ENCODE measurements at places on chromosomes 1 and 21.

DNA sequence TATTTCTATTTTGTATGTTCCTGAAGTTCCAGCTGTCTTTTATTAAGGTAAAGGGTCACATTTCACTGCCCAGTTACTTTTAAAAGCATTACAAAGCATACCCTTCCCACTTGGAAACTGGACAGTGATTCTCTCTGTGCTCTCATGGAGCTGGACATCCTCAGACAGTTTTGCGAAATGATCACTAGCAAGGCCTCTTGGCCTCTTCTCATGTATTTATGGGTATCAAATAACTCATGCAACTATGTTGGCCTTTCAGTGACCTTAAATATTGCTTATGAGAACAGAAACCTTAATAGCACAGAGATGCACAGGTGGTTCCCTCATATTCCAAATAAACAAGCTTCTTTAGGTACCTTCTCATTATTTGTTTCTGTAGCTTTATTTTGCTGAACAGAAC, 7.9 kb upstream of the AMPD1 start:
- no peak for DNase-seq

DNA sequence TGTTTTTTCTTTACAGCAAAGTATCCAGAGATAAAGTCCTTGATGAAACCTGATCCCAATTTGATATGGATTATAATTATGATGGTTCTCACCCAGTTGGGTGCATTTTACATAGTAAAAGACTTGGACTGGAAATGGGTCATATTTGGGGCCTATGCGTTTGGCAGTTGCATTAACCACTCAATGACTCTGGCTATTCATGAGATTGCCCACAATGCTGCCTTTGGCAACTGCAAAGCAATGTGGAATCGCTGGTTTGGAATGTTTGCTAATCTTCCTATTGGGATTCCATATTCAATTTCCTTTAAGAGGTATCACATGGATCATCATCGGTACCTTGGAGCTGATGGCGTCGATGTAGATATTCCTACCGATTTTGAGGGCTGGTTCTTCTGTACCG, 6.5 kb downstream of the DEGS1 start:
- DNase-seq: no peak

GRCh38 chr1:153533689-153534201, 2.0 kb downstream of the S100A6 start:
- peak; percentile 83 for DNase-seq

DNA sequence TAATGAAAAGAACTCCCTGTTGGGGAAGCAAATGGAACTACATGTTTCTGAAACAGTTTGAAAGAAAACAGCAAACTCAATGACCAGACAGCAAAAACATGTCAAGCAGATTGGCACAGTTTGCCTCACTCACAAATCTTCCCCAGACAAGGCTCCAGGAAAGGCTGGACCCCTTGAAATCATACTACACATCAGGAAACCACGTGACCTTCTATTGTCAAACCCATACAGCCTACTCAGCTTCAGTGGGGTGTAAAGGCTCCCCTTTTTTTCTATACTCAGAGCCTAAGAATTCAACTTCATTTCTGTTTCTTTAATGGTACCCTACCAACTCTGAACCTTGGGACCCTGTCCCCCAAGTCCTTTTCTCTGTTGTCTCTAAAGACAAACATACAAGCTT, 15.7 kb upstream of the CTTNBP2NL start:
- no peak for DNase-seq

DNA sequence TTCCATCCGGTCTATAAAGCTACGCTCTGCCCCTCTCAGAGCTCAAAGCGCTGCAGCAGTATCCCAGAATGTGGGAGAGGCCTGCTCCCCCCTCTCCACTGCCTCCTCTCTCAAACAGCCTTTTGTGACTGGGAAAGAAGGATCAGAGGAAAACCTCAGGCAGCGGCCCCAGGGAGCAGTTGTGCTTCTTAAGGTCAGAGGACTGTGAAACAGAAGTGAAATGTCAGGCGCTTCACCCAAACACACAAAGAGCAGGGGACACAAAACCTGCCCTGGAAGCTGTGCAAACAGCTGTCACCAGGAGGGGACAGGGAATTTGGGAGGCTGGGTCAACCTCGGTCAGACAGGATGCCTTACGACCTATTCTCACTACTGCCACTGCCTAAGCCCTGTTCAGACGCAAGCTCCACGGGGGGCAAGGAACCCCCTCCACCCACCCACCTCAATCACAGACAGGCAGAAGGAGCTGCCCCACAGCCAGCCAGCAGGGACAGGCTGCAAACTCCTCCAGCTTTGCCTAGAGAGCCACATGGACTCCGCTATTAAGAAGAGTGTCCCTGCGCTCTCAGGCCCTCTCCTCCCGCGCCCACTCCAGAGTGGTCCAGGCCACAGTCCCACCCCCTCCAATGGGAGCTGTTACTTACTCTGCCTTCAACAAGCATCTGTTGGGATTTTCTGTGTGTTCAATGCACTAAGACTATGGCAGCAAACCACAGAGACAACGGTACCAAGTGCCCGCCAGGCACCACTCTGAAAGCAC, 14.6 kb downstream of the SSBP3 start:
- DNase-seq: no peak

DNA sequence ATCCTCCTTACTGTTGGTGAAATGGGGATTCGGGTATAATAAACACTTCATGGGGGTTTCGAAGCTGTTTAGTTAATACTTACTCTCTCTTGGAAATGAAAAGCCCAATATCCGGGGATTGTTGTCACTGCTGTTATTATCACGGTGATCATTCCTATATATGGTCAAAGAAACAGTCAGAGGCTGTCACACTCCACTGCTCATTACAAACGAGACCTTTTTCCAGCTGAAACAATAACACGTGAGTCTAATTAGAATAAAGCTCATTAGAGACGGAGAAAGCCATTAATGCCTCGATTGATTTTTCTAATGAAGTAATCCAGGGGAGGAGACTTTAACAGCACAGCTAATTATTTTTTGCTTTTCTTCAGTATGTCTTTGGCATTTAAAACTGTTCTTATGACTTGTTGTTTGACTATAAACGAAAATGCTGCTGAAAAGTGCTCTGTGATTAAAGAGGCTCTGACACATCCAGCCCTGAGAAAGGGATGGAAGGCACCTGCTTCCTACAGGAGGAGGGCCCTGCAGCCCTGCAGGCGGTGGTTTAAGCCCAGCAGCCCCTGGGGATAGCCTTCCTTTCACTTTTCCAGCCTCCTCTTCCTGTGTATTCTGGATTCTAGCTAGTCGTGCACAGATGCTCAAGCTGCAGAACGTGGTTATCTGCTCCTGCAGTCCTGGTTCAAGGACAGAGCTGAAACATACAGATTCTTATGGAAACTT, 143.6 kb downstream of the EDEM3 start:
- no peak for DNase-seq

DNA sequence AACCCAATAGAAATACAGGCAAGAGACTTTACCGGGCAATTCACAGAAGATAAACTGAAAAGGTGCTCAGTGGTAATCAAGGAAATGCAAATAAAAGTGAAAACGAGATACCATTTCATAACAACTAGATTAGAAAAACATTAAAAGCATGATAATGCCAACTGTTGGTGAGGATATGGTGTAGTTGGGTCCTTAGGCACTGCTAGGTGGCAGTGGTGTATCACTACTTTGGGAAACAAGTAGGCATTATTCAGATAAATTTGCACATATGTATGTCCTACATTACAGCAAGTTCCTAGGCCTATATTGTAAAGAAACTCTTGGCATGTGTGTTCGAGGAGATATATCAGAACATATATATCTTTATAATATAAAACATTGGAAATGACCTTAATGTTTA, 31.0 kb downstream of the AZIN2 start:
- DNase-seq: no peak

DNA sequence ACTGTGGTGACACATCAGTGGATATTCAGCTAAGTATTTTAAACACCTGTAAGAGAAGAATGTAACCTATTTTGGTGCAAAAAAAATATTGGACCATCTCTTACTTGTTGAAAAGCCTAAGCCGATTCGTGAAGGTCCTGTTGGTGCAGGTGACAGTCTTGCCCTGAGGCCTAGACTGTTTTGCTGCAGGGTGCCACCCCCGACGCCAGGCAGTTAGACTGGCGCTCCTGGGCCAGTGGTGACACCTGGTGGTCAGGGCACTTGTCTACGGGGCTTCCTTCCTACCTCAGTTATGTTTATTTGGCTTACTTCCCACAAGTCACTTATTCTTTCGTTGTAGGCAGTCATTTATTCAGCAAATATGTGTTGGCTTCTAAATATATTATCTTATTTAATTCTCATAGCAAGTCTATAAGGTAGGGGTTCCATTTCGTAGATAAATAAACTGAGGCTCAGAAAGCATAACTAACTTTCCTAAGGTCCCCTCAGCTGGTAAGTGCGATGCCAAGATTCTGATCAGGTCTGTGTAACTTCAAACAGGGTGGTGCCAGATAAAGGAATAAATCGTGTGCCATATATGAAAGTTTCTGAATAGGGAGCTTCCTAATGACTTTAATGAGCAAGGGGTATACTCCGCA, 1.9 kb downstream of the EEIG2 start:
- peak; percentile 83 for DNase-seq

GRCh38 chr21:34998176-34998575, 50.9 kb downstream of the RUNX1 start:
- DNase-seq: no peak

DNA sequence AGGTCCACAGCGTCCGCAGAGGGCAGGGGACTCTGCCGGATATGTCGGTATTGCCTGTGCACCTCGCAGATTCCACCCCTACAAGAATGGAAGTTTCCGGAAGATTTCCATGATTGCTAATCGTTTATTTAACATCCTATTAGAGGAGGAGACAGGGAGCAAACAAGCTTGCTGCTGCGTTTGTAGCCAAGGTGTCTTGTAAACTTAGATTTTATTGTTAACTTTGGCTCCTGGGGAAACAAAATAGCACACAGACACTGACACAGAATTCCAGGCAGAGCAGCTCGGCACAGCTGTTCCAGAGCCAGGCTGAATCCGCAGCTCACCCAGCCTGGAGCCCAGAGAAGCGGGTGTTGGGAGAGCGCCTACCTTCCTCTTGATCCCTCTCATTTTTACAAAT, 75.7 kb downstream of the AJAP1 start:
- DNase-seq: no peak

Measured in left lung (tissue), 14 donors.